ENCODE measurements at places on chromosomes 4 and X.
A peak's percentile ranks its signal among the peaks of the same experiment; 100 is the strongest.

DNA sequence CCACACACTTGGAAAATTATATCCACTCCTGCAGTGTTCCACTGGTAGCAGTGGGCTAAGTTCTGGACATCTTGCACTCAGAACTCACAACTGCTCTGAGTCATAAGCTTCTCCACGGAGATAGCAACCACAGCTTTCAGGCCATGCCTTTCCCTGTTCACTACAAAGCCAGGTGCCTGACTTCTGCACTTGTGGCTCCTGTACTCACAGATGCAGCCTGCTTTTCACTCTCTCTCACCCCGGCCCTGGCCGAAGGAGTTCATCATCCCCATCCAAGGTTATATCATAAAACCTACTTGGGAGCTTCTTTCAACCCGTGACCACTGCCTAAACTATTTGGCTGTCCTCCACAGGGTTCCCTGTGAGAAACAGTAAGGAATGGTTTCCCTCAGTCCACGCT, 999.4 kb downstream of the GLUD2 start:
- no peak for DNase-seq

DNA sequence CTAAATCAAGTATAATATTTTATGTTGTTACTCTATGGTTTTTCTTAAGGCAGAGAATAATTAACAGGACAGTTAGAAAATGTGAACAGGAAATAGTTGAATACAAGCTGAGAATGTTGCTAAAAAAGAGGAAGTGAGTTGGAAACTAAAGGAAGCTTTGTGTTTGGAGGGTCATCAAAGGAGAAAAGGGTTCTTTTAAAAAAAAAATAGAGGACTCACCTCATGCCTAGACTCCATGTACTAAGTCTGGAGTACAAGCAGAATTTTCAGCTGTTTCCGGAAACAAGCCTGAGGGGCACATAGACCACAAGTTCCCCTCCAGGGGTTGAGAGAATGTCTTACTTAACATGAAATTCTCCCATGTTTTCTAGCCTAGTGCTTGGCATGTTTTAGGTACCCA, 20.1 kb upstream of the MAP7D3 start:
- DNase-seq: no peak

- no peak for DNase-seq
Measured at GRCh38 chrX:128460835-128461234, 408.6 kb upstream of the ACTRT1 start.

DNA sequence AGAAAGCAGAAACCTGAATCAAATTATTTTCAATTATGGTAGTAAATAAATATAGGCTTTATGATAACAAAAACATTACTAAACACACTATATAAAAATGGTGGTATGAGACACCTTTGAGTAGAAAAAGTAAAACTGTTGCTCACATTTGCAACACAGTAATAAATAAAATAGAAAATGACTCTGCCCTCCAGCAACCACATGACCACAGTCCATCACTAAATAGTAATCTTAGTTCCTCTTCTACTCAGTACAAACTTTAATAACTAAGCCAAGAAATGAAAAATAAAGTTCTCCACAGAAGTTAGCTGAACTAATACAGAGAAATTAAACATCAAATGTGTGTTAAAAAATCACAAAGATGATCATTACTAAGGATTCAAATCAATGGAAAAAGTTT, 108.5 kb downstream of the ADGRA3 start:
- DNase-seq: no peak

- no peak for DNase-seq
Measured at GRCh38 chr4:101211146-101211553, 136.2 kb downstream of the PPP3CA start.

DNA sequence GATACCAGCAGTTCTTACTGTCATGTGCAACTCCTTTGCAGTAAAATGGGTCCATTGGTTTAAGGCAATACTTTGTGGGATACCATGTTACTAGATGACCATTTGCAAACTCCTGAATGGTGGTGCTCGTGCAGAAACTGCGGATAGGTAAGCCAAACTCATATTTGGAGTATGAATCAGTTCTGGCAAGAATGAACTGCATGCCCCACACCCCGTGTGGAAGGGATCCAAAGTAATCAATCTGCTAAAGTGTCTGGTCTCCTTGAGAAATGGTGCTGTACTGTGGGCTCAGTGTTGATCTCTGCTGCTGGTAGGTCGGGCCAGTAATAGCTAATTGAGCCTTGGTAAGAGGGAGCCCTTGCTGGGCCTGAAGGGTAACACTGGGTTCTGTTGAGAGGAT, 4.2 kb upstream of the TAB3 start:
- no peak for DNase-seq

- no peak for DNase-seq
Measured at GRCh38 chr4:151777471-151777870, 16.7 kb upstream of the GATB start.

DNA sequence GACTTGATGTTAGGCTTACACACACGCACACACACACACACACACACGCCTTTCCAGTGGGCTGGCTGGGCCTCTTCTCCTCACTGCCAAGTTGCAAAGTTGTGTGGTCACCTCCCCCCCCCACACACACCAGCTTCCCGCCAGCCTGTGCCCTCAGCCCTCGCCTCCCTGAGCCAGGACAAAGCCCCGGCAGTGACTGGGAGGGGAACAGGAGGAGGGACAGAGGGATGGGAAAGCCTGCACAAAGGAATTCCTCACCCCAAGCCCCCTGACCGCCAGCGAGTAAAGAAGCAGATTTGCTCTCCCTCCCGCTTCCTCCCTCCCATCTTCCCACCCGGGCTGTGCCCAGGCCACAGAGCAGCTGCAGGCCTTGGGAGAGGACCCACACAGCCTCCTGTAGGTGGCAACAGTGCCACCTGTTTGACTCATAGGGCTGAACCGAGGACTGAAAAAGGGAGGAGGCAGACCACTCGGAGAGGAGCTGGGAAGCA, at the start of gene GDPD2:
Gene GDPD2, plus strand, starts transcription at position 464 of the 491 bp plus-strand sequence. CDS start 1,671 bp downstream, outside the sequence.
- no peak for DNase-seq

- no peak for DNase-seq
Measured at GRCh38 chrX:14718403-14718802, 154.5 kb downstream of the FANCB start.

GRCh38 chr4:48375651-48376304, 34.4 kb downstream of the SLAIN2 start:
- peak; percentile 85 for DNase-seq

GRCh38 chrX:74133156-74133796, 170.7 kb upstream of the ZCCHC13 start:
- peak; percentile 3 for DNase-seq

- DNase-seq: no peak
Measured at GRCh38 chr4:112927544-112927943, 121.9 kb upstream of the ANK2 start.

DNA sequence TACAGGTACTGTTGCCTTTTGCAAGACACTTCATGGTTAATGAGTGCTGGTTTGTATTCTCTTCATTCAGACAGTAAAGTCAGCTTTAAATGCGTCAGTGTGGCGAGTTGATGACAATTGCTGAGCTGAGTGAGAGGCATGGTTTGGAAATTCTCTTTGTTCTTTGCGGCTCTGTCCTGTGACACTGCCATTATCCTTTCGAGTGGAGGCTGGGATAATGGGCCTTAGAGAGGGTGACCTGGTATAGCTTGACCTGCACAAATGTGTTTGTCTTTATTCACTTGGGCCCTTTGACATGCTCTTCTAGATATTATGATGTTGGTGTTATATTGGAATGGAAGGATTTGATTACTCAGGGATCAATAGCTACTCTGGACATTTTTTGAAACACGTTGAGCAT, 208.5 kb upstream of the FAT1 start:
- peak; percentile 46 for DNase-seq

DNA sequence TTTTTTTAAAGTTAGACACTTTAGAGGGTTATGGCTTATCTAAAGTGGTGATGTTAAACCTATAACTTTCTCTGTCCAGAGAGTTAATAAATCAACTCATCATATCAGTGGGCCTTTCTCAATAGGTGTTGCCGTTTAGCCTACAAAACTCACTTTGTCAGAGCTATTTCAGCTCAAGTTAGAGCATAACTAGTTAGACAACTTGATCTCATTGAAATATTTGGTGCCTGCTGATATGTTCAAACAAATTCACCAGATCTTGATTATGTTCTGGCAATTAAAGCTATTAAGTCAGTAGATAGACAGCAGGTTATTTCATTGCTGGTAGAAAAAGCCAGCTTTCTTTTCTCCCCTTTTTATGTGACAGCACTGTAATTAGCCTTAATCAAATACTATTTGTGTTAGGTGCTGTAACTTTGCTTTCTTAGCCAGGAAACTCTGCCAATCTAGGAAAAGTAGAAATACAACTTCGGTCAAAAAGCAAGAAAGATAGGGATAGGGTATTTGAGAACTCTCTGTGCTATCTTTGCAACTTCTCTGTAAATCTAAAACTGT, 191.8 kb downstream of the MAML3 start:
- no peak for DNase-seq

GRCh38 chr4:155085843-155086530, 122.4 kb upstream of the NPY2R start:
- DNase-seq: no peak
